ENCODE measurements at places on chromosomes 1 and 21. TPM values are rescaled to one million over a fixed set of nuclear protein-coding genes. Genes with fewer than 3 reads are reported as not detected.

Gene TRIM67
- 33.9 TPM for polyA plus RNA-seq

DNA sequence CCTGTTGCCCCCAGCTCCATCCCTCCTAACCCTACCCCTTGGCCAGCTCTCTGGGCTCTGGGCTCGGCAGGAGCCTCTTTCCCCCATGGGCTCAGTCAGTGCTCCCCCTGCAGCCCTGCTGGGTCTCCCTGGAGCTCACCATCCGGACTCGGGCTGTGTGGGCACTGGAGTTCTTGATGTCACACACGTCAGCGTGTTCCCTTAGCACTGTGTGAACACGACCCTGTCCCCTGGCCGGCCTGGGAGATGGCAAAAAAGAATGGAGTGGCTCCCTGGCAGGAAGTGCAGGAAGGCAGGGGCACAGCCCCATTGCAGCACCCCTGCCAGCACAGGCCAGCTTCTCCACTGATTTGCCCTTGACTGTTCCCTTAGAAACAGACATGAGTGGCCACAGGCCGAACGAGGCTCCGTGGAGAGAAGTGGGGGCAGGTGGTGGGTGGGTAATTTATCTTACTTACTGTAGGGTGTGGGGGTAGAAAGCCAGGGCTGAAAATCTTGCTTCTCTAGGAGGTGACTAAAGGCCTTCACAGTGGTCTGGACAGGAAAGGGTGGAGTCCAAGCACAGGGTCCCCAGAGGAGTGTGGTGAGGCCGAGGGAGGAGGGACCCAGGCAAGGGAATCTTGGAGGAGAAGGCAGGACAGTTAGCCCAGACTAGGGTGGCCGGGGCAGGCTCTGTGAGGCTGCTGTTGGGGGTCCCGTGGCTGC lies 381.7 kb upstream of the VAMP3 start:
- peak; percentile 55 for DNase-seq

- no peak for DNase-seq
Observed at GRCh38 chr1:103527331-103527730, 1.8 kb downstream of the RNPC3 start.

DNA sequence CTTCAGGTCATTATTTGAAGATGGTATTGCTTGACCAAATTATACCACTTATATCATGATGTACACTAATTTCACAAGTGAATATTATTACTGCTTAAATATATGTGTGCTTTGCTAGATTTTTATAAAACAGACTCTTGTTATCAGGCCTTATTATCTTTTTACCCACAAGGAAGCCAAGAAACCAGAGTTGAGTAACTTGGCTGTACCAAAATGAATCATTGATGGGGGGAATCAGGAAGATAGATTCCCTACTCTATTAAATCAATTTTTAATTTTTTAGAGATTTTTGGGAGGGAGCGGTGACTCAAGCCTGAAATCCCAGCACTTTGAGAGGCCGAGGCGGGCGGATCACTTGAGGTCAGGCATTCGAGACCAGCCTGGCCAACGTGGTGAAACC lies 16.0 kb upstream of the SCCPDH start:
- no peak for DNase-seq
